ENCODE measurements at places on chromosomes 5 and 9. TPM values are rescaled to one million over a fixed set of nuclear protein-coding genes. Genes with fewer than 3 reads are reported as not detected.

- DNase-seq, result no peak
Observed at GRCh38 chr5:116883875-116884274, 309.3 kb upstream of the SEMA6A start.

- no peak for DNase-seq
Observed at GRCh38 chr9:126376311-126377175, 49.9 kb downstream of the MVB12B start.

MSH3 gene
- polyA plus RNA-seq, result 17.2 TPM

GRCh38 chr9:107345327-107345726 lies 62.2 kb downstream of the RAD23B start:
- DNase-seq, result no peak

IPPK gene
- polyA plus RNA-seq, result 10.2 TPM

DNA sequence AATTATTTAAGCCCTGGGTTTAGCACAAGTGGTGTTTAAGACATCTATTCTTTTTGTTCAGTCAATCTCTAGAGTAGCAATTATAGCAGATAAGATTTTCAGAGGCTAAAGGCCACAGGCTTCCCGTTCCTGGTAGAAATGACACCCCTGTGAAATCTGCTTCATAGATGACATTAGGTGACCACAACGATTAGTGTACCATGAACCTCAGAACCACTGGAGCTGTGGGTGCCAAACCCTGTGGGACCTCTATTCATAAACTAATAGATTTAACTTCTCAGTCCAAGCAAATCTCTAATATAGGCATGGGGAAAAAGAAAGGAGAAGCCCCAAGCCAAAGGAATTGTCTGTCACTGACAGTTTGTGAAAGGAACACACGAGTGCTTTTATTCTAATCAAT lies 207.4 kb downstream of the ARRDC3 start:
- DNase-seq, result no peak

DNA sequence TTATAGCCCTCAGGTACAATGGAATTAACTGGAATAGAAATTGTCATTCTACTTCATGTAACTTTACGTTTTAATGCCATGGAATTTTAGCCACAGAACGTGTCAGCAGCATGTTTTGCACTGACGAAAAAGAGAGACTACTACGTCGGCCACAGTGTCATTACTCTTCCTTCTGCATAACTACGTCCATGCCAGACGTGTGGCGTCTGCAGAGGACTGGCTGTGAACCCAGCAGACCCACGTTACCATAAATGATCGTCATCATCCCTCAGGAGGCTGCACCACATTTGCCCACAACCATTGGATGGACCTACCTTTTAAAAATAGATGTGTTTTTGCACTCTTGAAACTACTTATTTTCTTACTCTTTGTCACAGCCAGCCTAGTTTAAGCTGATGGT lies 63.8 kb upstream of the ATG10 start:
- DNase-seq, result no peak

DNA sequence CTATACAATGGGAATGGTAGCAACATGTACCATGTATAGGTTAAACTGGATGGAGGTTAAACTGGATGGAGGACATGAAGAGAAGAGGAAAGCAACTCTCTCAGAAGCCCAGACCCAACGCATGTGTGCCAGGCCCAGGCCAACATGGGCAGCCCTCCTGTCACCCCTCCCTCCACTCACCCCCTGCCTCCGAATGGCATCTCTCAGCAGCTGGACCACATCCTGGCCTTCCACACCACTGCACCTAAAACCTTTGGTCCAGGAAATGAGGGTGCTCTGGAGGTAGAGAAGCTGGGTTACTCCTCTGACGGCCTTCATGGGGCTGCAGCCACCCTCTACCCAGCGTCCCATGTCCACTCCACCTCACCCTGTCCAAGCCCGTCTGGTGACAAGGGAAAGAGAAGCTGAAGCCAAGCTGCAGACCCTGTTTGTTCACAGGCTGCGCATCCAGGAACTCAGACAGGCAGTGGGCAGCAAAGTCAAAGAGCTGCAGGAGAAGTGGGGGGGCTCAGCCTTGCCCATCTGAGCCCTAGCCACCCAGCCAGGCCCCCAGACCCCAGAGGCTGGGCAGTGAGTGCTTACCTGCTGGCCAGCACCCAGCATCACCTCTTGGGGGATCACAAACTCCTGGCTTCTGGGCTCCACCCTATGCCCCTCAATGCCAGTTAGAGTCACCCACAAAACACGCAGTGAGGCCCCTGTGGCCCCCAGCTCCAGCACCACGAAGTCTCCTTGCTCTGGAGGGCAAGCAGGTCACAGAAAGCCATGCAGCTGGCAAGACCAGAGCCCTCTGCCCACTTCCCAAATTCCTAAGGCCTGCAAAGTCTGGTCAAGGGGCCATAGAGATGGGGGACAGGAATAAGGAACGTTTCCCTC lies 8.5 kb downstream of the HK3 start:
- DNase-seq, result no peak
